Central memory CD8-positive, alpha-beta T cell (primary cell): ENCODE measurements at places on chromosomes 11 and 22.

DNA sequence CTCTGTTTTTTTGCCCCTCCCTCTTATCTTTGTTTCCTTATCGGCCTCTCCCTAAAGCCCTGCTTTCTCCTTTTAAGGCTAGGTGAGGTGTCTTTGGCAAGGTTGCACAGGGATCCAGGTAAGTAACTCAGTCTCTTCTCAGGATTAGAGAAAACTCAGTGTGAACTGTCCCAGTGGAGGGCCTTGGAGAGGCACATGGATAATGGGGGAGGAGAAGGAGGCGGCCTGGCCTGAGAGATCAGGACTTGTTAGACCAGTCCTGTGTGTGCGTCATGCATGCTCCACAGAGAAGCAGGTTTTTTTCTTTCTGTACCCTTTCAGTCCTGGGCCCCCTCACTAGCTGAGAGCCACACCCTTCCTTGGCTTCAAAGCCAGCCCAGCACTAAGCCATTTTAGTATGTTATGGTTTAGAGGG is 19.9 kb downstream of the CTNND1 start:
- no peak for DNase-seq

- DNase-seq: peak; percentile 67
Observed at GRCh38 chr22:35552196-35552842, 11.7 kb downstream of the RASD2 start.

DNA sequence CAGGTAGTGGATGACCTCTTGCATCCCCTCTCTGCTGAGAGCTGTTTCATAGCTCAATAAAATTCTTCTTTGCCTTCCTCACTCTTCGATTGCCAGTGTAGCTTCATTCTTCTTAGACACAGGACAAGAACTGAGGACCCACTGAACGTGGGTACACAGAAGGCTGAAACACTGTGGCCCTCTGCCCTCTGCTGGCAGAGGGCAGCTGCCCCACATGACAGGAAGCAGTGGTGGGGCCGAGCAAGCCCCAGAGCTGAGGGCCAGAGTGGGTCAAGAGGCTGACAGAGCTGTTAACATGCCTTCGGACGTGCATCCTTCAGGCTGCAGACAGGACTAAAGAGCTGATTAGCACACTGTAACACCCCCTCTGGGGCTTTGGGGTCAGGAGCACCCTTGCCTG is 15.6 kb downstream of the SMC1B start:
- no peak for DNase-seq

- no peak for DNase-seq
Observed at GRCh38 chr11:112735470-112735869, 225.8 kb upstream of the NCAM1 start.

GRCh38 chr11:132604431-132604830 is 927.9 kb downstream of the OPCML start:
- no peak for DNase-seq

DNA sequence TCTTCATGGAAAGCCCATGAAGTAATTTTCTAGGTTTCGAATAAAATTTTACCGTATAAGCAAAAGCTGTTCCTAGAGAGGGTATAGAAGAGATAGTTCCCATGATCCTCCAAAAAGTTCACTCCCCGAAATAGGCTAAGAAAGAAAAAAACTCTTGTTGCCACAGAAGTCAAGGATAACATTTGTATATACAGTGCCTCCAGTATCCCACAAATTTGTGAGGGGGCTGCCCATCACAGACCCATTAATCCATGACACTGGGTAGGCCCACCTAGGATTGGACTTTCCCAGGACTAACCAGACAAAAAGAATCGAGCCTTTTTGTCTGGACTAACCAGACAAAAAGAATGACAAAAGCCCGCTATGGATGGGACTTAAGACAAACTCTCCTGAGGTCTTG is 233.0 kb downstream of the DDX10 start:
- DNase-seq: no peak

- no peak for DNase-seq
Observed at GRCh38 chr11:5303626-5304025, 1.9 kb upstream of the OR51B4 start.

DNA sequence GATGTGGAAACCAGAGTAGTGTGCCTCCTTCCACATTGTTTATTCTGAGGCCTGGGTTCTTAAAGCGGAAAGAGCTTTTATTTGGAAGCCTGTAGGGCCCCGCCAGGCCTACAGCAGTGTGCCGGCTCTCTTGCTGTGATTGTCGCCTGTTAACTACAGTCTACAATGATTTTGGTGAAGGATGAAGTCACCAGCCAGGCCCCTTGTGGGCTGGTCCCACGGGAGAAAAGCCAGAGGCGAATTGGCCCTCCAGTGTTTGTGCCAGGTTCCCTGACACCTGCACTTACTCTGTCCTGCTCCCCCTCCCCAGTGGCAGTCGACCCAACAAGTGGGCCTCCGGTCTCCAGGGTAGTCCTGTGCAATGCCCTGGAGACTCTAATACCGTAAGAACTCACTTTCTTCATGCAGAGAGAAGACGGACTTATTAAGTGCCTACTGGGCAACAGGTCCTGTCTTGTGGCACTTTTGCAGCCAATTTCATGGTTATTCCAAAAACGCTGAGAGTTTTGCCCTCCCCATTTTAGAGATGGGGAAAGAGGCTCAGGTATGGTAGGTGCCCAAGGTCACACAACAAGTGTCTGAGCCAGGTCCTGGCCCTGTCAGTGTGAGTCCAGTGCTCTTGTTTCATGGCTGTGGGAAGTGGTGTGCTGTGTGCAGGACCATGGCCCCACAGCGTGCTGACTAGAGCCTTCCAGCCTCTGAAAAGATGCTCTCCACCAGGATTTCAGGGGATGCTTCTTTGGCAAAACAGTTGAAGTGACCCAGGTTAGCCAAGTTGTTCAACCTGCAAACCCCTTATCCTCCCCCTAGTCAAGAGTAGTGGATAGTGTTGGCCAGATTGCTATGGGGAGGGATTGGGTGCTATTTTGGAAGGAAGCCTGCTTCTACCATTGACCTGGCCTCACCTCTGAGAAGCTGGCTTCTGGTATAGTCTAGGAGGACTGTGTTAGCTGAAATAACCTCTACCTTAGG is 1.4 kb downstream of the MICAL2 start:
- DNase-seq: no peak
